DMS79 treated with DMSO at 0.1 percent for 48 hours (cell line): ENCODE measurements at places on chromosomes 2 and 18.

DNA sequence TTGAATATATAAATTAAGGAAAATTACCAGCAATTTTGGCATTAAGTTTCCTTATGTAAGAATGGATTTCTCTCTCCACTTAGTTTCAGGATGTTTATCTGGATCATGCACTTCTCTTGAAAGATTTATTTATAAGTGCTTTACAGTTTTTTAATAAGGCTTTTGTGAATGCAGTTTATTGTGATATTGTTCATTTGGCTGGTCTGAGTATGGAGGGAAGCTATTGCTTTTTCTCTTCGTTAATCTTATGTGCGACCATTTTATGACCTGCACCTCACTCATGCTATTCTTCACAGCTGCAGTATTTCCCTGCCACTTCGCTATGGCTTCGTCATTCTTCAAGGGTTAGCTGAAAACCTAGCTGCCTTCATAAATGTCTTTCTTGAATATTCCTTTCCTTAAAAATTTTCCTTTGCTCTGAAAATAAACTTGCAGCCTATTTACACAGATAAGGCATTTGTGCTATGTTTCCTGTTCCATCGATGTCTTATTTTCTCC lies 233.4 kb downstream of the SOCS6 start:
- DNase-seq = no peak

DNA sequence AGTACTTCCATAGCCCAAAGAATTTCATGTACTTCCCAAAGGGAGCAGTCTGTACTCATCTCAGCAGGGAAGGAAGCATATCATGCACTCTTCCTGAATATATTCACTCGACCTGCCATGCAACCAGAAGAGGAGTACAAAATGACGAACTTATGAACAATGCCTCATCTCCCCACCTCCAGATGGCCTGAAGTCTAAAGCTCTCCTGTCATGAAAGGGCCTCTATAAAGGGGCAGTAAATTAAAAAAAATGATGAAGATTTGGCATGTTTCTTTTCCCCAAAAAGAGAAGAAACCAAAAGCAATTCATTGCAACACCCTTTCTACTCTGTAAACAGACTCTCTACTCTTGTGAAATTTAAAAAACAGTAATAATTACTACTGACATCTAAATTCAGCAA lies 1601.1 kb downstream of the LRP1B start:
- DNase-seq = no peak

GRCh38 chr18:46702471-46702870 lies 45.5 kb upstream of the LOXHD1 start:
- DNase-seq = no peak

- DNase-seq = no peak
Observed at GRCh38 chr2:52594026-52594425, 1173.6 kb upstream of the CHAC2 start.

GRCh38 chr2:86038291-86039081 lies 67.2 kb downstream of the POLR1A start:
- no peak for DNase-seq

GRCh38 chr18:56861244-56861643 lies 210.1 kb downstream of the WDR7 start:
- DNase-seq = no peak

DNA sequence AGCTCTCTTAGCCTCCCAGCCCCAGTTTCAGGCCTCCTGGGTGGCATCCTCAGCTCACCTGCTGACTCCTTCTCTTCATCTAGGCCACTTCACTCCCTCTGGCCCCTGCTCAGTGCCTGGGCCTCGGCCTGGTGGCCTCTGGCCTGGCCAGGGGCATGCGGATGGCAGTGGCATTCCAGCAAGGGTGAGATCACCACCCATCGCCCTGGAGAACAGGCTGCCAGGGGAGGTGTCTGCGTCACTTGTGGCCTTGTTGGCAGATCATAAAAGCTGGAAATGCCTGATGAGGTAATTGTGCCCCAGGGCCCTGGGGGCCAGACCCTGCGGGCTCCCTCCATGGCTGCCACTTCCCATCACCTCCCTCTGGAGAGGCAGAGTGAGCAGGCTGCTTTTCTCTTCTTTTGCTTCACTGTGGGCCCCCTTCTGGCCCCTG lies 72.5 kb upstream of the SMAD2 start:
- DNase-seq = no peak

DNA sequence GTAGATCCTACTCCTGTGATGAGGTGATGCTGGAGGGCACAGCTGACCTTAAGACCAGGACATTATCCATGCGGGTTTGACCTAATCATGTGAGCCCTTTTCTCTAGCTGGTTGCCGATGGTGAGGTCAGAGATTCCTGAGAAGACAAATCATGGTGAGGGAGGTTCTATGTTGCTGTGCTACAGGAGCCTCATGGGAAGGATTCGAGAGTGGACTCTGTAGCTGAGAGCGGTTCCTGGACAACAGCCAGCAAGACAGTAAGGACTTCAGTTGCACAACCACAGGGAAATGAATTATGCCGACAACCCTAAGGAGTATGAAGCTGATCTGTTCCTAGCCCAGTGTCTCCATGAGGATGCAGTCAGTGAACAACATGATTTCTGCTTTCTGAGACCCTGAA lies 80.4 kb downstream of the EPB41L3 start:
- DNase-seq = peak; percentile 50

DNA sequence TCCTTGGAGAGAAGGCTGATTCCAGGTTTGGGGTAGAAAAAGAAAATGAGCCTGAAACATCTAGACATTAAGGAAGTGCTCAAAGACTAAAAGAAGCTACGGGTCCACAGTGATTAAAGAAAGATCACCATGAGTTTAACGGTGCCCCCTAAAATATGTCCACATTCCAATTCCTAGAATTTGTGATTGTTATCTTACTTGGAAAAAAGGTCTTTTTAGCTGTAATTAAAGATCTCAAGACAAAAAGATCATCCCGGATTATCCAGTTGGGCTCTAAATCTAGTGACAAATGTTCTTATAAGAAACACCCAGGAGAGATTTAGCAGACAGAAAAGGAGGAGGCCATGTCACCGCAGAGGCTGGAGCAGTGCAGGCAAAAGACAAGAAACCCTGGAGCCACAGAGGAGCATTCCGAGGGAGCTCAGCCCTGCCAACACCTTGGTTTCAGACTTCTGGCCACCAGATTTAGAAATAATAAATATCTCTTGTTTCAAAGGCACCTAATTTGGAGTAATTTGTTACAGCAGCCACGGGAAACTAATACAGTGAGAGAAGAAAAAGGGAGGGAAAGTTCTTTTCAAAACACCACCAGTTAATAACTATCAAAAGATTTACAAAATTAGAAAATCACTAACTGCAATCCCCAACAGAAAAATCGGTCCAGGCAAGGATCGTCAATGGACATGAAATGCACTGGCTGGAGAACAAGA lies 8.5 kb downstream of the UXS1 start:
- no peak for DNase-seq

GRCh38 chr2:61793389-61793836 lies 60.4 kb downstream of the FAM161A start:
- DNase-seq = no peak

- no peak for DNase-seq
Observed at GRCh38 chr2:129712676-129712985, 266.8 kb upstream of the RAB6C start.

DNA sequence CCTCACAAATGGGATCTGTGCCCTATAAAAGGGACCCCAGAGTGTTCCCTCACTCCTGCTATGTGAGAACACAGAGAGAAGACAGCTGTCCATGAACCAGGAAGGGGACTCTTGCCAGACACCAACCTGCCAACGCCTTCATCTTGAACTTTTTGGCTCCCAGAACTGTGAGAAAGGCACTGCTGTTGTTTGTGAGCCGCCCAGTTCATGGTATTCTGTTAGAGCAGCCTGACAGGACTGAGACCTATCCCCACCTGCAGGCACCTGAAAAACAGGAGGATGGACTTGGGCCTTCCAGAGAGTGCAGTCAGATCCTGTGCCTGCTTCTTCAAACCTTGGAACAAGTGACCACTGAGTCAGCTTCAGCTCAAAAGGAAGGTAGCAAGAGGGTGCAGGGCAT lies 51.4 kb downstream of the CRACDL start:
- DNase-seq = no peak

GRCh38 chr2:221423210-221423804 lies 148.8 kb downstream of the EPHA4 start:
- DNase-seq = no peak

DNA sequence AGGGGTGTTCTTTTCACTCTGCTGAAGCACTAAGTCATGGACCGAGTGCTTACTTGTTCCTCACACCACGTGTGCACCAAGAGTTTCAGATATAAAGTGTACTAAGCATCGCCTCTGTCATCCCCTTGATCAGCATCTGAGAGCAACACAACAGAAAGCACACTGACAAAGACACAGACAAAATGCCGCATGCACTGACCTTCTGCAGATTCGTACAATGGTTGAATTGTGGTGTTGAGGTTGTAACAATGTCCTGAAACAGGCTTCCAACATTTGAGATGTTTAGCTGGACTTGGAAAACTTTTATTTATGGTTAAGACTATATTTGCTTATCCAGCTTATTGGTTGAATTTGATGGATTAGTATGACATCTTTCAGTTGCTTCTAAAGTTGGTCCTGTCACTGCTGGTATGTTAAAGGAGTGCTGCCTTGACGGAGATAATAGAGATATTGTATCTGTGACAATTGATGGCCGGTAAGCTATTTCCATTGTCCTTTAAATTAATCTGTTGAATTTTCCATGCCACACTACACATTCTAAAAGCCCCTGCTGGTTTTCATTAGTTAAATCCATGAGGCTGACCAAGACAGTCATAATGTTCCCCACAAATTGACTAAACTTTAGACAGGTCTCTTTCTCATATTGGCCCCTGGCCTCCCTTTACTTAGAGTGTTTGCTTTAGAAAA lies 99.9 kb downstream of the CBLN2 start:
- no peak for DNase-seq

- no peak for DNase-seq
Observed at GRCh38 chr2:62826141-62826540, 120.6 kb downstream of the EHBP1 start.

GRCh38 chr2:233799716-233800115 lies 21.6 kb downstream of the MROH2A start:
- no peak for DNase-seq

DNA sequence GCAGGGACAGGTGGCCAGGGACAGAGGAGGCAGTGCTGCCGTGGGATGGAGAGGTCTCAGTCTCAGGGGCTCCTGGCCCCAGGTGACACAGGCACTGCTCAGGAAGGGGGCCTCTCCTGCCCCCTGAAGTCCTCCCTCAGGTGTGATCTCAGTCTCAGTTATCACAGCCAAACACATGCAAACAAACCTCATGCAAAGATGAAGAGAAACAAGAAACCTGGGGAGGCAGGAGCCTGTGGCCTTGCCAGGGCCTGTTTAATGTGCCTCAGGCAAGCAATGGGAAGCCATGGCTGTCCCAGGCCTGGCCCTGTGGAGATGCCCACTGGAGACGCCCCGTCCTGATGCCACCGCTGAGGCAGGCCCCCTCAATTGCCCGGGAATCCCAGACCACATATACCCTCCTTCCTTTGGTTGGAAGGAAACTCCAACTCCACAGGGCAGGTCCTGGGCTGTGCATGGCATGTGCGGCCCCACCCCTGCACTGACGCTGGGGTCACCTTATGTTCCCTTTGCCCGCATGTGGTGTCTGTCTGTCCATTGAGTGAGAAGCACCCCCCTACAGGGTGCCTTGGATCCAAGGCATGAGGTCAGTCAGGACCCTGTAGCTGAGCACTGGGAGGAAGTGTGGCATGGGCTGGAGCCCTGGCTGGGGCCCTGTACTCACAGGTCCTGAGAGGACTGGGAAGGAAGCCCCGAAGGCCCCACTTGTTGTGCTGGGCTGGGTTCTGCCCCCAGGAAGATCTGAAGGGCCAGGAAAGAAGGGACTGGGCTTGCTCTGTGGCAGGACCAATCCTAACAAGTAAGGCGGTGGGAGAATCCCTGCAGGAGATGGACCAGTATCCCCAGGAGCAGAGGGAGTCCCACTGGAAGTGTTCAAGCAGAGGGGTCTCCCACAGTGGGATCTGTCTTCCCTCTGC lies 68.8 kb upstream of the RAB6C start:
- no peak for DNase-seq

DNA sequence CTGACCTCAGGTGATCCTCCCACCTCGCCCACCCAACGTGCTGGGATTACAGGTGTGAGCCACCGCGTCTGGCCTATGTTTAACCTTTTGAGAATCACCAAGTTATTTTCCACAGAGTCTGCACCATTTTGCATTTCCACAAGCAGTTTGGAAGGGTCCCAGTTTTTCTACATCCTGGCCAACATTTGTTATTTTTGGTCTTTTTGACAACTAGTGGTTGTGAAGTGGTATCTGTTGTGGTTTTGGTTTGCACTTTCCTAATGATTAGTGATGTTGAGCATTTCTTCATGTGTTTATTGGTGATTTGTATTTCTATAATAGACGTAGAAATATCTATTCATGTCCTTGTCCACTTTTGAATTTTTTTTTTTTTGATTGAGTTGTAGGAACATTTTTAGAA lies 67.9 kb downstream of the BIRC6 start:
- DNase-seq = no peak

GRCh38 chr18:64539847-64540246 lies 391.0 kb upstream of the LINC00305 start:
- DNase-seq = no peak

DNA sequence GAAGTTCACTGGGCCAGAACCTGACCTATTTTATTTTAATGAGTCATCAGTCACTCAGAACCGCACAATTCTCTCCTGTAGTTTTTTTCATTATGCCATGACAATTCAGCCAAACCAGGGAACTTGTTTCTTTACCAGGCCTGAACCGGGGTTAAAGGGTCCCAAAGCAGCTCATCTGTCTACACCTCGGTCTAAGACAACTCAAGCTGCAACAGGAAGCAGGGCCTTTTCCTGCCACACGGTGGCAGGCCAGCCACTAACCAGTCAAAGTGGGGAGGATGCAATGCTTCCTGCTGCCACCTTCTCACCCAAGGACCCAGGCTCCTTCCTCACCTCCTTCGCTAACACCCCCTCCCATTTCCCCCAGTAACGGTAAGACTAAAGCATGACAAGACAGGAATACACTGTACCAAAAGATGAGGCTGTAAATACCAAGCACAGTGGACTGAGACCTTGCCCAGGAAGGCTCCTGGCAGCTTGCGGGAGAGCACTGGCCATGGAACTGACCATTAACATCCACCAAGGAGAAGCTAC lies 56.7 kb upstream of the ACKR3 start:
- no peak for DNase-seq

GRCh38 chr2:241796610-241797138 lies 12.3 kb upstream of the NEU4 start:
- DNase-seq = no peak

GRCh38 chr2:113176696-113177355 lies 3.1 kb downstream of the PSD4 start:
- no peak for DNase-seq

- DNase-seq = peak; percentile 58
Observed at GRCh38 chr2:157874997-157875640, 1.0 kb downstream of the ACVR1 start.
